NCI-H2081 treated with DMSO at 0.1 percent for 48 hours (cell line): ENCODE measurements at places on chromosomes 16 and 17.

GRCh38 chr16:50747207-50747956 lies 5.5 kb downstream of the CYLD start:
- no peak for DNase-seq

GRCh38 chr17:27407916-27408864 lies 48.1 kb upstream of the KSR1 start:
- DNase-seq = no peak

GRCh38 chr16:49701789-49702494 lies 154.0 kb downstream of the ZNF423 start:
- DNase-seq = no peak

DNA sequence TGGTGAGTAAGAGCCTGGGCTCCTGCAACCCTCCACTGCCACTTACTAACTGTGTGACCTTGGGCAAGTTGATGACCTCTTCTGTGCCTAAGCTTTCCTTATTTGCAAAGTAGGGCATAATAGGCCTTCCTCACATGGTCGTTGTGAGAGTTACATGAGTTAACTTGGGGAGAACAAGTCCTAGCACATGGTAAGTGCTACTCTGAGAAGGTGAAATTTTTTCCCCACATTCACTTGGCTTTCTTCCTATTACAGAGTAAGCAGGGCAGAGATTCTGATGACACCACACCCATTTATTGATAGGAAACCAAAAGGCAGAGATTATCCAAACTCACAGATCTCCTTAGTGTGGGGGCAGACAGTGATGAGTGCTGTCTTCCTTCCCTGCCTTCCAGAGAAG lies 1.6 kb downstream of the KCNH4 start:
- DNase-seq = no peak

DNA sequence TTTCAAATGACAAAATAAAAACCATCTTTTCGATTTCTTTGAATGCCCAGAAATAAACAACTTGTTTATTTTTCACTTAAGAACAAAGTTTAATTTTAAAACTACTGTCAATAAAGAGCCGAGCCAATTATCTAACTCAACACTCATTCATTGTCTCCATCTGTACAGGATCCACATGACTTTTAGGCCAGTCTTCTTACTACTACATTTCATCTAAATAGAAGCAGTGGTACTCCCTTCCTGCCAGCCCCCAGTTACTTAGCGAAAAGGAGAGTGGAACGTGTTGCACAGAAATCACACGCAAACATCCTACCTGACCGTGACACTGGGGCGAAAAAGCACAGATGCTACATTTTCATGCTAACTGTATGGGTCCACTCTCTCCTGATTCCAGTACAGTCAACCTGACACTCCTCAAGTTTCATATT lies 1.2 kb downstream of the GNA13 start:
- no peak for DNase-seq

DNA sequence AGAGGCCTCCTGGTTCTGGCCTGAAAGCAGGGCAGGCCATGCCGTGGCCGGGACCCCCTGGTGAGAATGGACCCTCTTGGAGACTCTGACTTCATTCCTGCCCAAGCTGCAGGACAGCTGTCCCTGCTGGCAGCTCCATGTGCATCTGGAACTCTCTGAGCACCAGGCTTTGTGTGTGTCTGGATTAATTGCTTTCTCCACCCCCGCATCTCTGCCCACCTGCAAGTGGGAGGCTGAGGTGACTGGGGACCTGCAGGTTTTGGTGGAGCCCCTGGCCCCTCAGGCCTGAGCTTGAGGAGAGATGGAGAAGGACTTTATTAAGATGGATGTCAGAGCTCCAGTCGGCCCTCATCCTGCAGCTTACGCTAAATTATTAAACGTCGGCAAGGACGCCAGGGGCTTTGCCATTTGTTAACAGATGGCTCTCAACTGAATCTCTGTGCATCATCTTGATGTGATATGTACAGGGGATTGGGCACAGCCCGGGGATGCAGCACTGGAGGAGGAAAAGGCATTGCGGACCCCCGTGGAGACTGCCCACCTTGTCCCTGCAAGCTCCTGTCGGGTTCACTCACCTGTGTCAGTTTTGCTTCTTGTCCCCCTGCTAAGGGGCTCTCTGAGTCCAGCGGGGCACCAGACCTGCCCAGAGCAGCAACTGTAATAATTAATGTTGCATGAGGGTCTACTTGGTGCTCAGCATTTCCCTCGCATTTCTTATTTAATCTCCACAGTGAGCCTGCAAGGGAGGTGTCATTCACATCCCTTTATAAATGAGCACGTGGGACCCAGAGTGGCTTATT lies 154.1 kb upstream of the RPL38 start:
- no peak for DNase-seq

- DNase-seq = no peak
Observed at GRCh38 chr16:69188236-69188549, 1.2 kb downstream of the SNTB2 start.

DNA sequence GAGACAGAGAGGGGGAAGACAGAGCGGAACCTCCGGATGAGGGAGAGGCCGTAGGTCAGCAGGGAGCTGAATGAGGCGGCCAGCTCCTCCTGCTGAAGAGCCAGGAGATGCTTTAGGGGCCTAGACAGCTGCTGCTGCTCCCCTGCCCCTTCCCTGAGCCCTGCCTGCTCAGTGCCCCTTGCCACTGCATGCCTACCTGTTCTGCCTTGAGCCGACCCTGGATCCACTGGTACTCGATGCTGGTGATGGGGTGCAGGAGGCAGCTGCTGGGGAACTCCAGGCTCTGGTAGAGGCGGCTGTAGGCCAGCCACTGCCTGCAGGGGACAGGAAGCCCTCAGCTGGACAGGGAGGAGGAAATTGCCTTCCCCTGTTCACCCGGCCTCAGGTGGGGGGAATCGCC lies 7.6 kb downstream of the UNC13D start:
- no peak for DNase-seq

DNA sequence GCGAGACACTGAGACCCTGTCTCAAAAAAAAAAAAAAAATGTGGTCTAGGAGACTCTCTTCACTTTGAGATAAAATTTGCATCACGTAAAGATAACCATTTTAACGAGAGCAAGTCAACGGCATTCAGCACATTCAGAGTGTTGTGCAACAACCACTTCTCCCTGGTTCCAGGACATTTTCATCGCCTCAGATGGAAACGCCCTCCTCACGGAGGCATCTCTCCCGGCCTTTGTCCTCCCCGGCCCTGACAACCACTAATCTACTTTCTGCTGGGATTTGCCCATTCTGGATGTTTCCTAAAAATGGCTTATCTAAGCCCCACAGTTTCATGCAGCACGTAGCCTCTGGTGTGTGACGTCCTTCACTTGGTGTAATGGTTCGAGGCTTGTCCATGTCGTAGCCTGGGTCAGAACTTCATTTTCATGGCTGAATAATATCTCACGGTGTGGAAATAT lies 6.4 kb upstream of the NPRL3 start:
- DNase-seq = no peak

- DNase-seq = no peak
Observed at GRCh38 chr17:15109608-15110007, 155.5 kb downstream of the PMP22 start.

DNA sequence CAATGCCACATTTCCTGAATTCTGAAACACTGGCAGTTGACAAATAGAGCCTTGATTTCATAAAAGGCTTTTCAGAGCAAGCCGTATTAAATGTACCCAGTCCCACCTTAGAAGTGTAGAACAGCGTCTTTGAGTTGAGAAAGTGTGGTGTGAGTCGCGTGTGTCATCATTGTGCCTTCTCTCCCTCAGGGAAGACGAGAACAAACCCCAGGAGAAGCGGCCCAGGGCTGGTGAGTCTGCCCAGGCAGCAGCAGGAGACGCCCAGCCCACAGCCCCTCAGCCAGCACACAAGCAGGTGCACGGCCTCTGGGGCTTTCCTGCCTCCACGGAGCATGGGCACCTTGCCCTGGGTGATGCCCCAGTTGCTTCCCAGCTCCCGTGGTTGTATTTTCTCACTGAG lies 34.0 kb downstream of the CIBAR2 start:
- DNase-seq = no peak

GRCh38 chr17:45155483-45155882 lies 6.2 kb upstream of the HEXIM2 start:
- DNase-seq = no peak

DNA sequence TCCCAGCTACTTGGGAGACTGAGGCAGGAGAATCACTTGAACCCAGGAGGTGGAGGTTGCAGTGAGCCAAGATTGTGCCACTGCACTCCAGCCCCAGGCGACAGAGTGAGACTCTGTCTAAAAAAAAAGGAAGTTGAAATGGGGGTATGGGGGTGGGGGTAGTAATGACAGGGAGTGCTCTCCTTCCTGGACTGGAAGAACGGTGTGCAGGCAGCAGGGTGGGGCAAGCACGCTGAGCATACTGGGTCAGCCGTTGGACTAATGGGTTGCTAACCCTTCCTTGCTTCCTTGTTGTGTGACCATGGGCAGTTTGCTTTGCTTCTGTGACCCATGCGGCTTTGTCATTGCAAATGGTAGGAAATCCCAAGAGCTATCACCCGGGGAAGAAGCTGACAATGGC lies 16.5 kb downstream of the KATNIP start:
- no peak for DNase-seq

GRCh38 chr16:28923652-28924398 lies 1.2 kb downstream of the RABEP2 start:
- no peak for DNase-seq

DNA sequence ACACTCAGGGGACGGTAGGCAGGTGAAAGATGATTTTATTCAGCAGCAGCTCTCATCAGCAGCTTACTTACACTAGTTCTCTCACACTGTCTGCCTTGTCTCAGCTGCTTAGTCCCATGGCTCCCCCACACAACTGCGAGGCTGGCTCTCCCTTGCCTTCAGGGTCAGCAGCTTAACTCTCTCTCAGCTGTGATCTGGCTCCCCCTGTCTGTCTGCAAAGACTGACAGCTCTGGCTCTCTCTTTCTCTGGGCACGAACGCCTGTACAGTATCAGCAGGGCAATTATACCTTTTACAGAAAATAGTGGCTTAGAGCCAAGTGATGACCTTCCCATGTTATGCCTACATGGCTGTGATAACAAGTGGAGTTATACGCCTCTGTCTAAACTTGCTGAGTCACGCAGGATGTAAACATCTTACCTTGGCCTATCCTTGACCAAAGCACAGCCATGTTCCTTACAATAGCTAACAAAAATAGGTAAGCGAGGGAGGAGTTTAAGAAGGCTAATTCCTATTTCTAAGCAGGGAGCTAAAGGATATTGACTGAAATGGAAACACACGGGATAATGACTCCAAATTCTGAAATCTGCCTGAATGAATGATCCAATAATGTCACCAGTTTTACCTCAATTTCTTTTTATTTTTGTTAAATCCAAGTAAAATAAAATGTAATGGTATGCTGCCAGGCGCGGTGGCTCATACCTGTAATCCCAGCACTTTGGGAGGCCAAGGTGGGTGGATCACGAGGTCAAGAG lies 1.1 kb upstream of the NDUFAB1 start:
- no peak for DNase-seq

- DNase-seq = no peak
Observed at GRCh38 chr17:17978481-17979424, 6.1 kb downstream of the DRC3 start.

DNA sequence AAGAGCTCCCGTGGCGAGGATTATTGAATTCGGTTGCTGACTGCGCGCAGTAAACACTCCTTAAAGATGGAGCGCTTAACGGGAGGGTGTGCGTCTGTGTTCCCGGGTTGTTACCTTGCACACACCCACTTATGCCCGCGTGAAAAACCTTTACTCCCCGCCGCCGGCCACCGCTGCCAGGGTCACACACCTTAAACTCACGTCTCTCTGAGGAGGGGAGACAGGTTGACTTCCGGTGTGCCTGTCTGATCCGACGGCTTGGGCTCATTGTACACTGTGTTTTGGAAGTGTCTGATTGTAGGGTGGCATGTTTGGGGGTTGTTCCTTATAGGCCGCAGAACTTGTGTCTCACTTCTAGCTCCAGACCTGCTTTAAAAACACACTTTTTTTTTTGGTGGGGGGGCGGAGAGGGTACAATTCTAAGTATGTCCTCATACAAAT lies 66.8 kb downstream of the KPNA2 start:
- DNase-seq = no peak

DNA sequence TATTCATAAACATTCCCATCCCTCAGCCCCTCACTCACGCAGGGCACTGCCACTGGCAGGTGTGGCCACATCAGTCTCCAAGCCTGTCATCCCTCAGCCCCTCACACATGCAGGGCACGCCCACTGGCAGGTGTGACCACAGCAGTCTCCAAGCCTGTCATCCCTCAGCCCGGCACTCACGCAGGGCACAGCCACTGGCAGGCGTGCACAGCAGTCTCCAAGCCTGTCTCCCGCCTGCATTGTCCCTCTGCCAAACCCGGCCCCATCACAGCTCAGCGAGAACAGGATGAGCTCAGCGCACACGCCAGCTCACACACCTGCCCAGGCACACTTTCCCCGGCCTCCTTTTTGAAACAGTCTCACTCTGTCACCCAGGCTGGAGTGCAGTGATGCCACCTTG lies 11.4 kb upstream of the KREMEN2 start:
- DNase-seq = no peak

GRCh38 chr17:36550491-36551417 lies 6.0 kb downstream of the GGNBP2 start:
- no peak for DNase-seq

GRCh38 chr17:42009170-42009569 lies 8.1 kb downstream of the DNAJC7 start:
- no peak for DNase-seq

- no peak for DNase-seq
Observed at GRCh38 chr17:81102352-81102751, 63.0 kb upstream of the PVALEF start.

- DNase-seq = no peak
Observed at GRCh38 chr17:4407216-4407615, 26.5 kb upstream of the SPNS3 start.

- DNase-seq = no peak
Observed at GRCh38 chr17:10042589-10043244, 137.6 kb upstream of the RCVRN start.

- DNase-seq = no peak
Observed at GRCh38 chr17:72425794-72426168, 305.0 kb downstream of the SOX9 start.

- no peak for DNase-seq
Observed at GRCh38 chr16:75111961-75112733, 4.4 kb downstream of the LDHD start.

DNA sequence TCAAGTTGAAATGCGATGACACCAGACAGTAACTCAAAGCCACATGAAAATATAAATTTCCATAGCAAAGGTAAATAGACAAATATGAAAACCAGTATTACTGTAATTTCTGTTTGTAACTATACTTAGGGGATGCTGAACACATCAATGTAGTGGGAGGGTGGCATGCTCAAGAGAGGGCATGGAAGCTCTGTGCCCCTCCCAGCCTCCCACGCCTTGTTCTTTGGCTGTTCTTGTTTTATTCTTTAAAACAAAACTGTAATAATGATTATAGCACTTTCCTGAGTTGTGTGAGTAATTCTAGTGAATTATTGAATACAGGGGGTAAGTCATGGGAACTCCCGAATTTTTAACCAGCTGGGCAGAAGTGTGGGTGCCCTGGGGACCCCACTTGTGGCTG lies 11.0 kb upstream of the GPT2 start:
- no peak for DNase-seq
